Astrocyte of the spinal cord (primary cell): ENCODE measurements at places on chromosomes 1 and 21.

DNA sequence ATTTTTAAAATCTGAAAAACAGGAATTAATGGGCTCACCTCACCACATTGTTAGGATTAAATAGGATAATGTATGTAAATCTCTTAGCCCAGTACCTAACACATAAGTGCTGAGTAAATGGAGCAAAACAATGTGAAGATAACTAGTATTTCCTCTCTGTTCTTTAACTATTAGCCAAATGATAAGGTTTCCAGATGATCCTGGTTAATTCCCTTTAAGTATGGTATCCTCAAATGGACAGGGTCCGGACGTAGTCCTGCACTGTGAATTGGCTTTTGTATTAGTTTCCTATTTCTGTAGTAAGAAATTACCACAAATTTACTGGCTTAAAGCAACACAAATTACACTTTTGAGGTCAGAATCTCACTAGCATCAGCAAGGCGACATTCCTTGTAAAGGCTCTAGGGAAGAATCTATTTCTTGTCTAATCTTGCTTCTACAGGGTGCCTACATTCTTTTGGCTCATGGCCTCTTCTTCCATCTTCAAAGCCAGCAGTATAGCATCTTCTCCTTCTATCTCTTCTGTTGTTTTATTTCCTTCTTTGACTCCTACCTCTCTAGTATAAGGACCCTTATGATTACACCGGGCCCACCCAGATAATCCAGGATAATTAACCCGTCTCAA lies 17.1 kb downstream of the SCAF4 start:
- no peak for DNase-seq

- no peak for DNase-seq
Observed at GRCh38 chr1:40273547-40274166, 15.6 kb downstream of the ZMPSTE24 start.

- DNase-seq = no peak
Observed at GRCh38 chr1:106722466-106722865, 334.0 kb upstream of the PRMT6 start.

DNA sequence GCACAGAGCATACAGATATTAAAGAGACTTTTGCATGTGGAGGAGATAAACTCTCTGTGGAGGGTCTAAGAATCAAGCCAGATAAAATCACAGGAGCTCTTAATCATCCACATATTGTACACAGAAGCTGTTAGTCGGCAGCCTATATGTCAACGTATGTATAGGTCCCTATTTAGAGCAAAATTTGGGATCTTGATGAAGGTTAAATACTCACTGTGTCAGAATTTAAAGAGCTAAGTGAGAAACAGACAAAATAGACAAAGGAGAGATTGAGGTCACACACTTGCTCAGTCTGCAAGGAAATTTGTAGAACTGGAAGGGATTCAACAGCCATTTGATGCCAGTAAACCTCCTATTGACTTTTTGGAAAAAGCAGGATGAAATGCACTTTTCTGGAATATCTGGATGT lies 4.1 kb upstream of the IRF2BP2 start:
- peak; percentile 44 for DNase-seq

- peak; percentile 35 for DNase-seq
Observed at GRCh38 chr1:23756676-23757075, 13.4 kb downstream of the ELOA start.

- no peak for DNase-seq
Observed at GRCh38 chr1:55500601-55501000, 285.4 kb upstream of the USP24 start.

GRCh38 chr21:41712730-41713129 lies 54.1 kb downstream of the RIPK4 start:
- DNase-seq = no peak

GRCh38 chr1:83718338-83718737 lies 280.6 kb downstream of the TTLL7 start:
- DNase-seq = no peak

- no peak for DNase-seq
Observed at GRCh38 chr1:41648230-41648629, 163.7 kb upstream of the EDN2 start.

DNA sequence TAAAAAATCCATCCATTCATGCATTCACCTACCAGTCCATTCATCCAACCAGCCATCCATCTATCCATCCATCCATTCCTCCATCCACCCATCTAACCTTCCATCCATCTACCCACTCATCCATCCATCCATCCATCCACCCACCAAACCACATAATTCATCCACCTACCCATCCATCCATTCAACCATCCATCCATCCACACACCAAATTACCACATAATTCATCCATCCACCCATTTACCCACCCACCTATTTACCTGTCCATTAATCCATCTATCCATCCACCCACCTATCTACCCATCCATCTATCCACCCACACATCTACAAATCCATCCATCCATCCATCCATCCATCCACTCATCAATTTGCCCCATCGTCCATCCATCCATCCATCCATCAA lies 71.4 kb downstream of the CLIC6 start:
- no peak for DNase-seq

DNA sequence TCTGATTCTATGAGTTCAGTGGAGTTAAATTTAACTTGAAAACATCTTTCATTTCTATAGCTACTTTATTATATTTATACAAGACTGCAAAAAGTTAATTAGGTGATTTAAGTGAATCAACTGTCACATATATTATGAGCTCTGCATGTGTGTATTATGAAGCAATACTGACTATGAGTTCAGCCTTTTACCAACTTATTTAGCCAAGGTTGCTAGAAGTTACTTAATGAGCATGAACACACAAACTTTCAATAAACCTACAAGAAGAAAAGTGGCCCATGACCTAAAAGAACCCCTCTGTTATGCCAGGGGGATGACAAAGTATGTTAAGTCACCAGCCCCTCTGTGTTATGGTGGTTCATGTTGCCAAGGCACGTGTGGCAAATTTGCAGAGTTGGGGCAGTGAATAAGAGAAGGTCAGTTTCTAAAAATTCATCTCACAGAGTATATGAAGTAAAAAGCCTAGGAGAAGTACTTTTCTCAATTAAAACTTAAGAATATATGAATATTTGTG lies 86.7 kb upstream of the LYPLAL1 start:
- DNase-seq = no peak

- peak; percentile 40 for DNase-seq
Observed at GRCh38 chr1:227885648-227886502, 61.9 kb downstream of the WNT9A start.

DNA sequence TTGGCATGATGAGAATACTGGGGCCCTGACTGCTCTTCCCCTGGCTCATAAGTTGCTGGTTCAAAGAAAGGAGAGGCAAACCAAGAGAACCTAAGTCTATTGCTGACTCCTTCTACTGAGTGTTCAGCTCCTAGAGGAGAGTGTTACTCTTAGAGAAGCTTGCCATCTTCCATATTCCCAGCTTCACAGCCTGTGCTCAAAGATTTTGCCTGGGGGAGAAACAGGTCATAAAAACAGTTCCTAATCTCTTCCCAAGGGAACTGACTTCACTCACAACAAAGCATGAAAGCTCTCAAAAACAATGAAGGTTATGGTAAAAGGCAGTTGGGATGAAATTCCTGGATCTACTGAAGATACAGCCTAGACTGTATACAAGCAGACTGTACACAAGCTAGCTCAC lies 37.1 kb downstream of the LRRC40 start:
- DNase-seq = no peak

- DNase-seq = no peak
Observed at GRCh38 chr1:200660719-200661118, 9.0 kb downstream of the DDX59 start.

- no peak for DNase-seq
Observed at GRCh38 chr1:91585982-91586381, 85.3 kb downstream of the CDC7 start.

DNA sequence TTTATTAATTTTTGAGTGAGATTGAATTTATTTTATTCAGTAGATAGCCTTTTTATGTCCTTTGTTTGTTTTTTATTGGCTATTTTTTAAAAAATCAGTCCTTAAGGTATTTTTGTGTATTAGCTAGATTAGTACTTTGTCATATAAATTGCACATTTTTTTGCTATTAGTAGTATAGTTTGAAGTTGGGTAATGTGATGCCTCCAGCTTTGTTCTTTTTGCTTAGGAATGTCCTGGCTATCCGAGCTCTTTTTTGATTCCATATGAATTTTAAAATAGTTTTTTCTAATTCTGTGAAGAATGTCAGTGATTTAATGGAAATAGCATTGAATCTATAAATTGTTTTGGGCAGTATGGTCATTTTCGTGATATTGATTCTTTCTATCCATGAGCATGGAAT lies 80.4 kb downstream of the MAN1A2 start:
- DNase-seq = peak; percentile 6

DNA sequence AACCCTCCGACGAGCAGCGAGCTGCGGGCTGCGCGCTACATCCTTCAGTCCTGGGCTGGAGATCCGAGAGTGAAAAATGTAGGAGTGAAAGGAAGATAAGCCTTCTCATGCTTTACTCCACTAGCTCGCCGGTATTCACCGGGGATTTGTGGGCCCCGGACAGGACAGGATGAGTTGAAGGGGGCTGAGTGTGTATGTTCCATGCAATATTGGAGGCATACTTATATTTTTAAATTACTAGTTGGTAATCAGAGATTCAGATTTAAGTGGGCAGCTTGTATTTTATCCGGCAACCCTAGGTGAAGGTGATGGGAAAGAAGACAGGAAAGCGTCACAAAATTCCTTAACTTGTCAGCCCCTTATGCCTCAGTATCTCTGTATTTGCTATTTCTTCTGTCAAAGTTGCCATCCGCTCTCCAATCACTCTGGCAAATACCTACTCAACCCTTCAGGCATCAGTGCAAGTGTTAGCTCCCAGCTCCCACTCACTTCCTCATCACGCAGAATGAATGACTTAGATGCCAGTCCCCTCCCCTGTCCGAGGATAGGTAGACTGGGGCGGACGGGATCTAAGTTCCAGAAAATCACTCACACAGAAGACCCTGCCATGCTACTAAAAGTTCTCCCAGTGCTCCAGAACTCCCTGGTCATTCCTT lies 503 bp upstream of the PIGM start:
- peak; percentile 4 for DNase-seq

- DNase-seq = no peak
Observed at GRCh38 chr1:40840526-40841323, 21.4 kb downstream of the CITED4 start.

DNA sequence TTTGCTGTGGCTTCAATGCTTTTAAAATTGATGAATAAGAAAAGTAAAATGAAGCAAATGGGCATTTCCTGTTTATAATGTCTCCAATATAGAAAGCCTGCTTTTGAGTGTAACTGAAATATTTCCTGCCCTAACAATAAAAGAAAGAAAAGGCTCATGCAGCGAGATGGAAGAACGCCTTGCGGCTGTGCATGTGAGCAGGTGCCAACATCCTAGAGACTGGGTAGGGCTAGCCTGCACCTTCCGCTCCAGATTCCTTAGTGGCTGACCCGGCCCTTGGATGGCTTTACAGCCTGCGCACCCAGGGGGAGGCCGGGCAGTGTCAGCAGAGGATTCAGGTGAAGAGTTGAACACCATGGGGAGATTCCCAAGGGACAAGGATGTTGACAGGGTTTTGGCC lies 21.8 kb downstream of the CNIH3 start:
- DNase-seq = no peak

- DNase-seq = no peak
Observed at GRCh38 chr1:50780797-50781196, 179.3 kb downstream of the FAF1 start.

DNA sequence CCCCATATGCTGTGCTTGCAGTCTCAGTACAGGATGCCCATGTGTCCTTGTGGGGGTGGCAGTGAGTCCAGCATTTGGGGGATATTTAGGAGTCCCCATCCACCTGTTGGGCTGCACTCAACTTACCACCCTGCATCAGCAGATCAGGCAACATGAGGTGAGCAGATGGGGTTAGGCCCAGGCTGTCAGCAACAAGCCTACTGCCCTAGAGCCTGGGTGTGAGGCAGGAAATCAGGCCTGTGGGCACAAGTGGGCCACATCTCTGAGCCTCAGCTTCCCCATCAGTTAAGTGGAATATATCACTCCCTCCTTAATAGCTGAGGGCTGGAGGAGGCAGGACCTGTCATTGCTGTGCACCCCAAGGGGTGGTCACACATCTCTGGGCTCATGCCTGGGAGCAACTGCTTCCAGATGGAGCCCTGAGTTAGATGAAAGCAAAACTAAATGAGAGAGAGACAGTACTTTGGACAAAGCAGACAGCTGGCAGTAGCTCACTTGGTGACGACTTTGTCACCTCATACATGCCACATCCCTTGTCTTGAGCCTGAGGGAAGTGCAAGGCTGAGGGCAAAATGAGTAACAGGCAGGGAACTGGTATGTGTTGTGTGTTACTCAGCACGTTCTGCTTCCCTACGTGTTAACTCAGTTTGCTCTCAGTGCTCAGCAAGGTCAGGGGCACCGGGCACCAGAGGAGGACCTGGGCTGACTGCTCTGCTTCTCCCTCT lies 48.4 kb downstream of the TRIM11 start:
- no peak for DNase-seq

DNA sequence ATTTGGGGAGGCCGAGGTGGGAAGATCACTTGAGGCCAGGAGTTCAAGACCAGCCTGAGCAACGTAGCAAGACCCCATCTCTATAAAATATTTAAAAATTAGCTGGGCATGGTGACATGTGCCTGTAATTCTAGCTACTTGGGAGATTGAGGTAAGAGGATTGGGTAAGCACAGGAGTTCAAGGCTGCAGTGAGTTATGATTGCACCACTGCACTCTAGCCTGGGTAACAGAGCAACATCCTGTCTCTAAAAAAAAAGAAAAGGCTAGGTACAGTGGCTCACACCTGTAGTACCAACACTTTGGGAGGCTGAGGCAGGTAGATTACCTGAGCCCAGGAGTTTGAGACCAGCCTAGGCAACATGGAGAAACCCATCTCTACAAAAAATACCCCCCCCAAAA lies 35.7 kb upstream of the RCC1 start:
- DNase-seq = no peak

DNA sequence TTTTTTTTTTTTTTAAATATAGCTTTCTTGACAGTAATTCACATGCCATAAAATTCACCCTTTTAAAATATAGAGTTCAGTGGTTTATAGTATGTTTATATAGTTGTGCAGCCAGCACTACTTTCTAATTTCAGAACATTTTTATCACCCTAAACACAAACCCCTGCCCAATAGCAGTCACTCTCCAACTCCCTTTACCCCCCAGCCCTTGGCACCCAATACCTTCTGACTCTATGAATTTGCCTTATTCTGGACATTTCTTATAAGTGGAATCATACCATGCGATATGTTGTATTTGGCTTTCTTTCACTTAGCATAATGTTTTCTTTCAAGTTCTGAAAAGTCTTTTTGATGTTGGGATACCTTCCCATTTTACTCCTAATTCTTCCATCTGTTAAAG lies 42.5 kb upstream of the NEXN start:
- no peak for DNase-seq

- DNase-seq = no peak
Observed at GRCh38 chr1:101323535-101323934, 86.7 kb downstream of the S1PR1 start.
